Left forelimb (tissue), 1 donor: ENCODE measurements at places on chromosomes 7 and 10.

GRCh38 chr7:85061456-85061855, 125.4 kb downstream of the SEMA3D start:
- no peak for DNase-seq

- no peak for DNase-seq
Measured at GRCh38 chr10:112957640-112958092, 7.6 kb downstream of the TCF7L2 start.

- DNase-seq: no peak
Measured at GRCh38 chr7:50866343-50867033, 83.8 kb upstream of the GRB10 start.

GRCh38 chr7:45211958-45212357, 54.4 kb downstream of the RAMP3 start:
- no peak for DNase-seq

- peak; percentile 75 for DNase-seq
Measured at GRCh38 chr7:6636741-6637543, at the start of gene ZNF316. ZNF316 (plus strand) TSS chr7:6637318; CDS start chr7:6642410, 5,092 bp downstream.
